Common myeloid progenitor, CD34-positive (primary cell): ENCODE measurements at places on chromosomes 2 and 18.

DNA sequence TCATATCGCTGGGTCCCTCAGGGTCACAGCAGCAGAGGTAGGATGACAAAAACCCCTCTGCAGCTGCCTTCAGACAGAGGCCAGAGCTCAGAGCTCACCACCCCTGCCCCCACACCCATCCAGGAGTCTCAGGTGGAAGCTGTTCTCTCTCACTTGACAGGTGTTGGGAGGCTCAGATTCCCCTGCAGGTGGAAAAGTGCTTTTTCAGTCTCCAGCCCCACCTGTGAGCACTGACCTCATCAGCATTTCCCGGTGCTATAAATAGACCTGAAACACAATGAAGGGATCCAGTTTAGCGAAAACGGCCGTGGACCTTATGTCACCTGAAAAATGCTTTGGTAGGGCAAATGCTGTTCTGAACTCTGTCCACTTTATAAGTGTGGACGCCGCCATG lies 254.9 kb downstream of the NDUFA10 start:
- DNase-seq: no peak

DNA sequence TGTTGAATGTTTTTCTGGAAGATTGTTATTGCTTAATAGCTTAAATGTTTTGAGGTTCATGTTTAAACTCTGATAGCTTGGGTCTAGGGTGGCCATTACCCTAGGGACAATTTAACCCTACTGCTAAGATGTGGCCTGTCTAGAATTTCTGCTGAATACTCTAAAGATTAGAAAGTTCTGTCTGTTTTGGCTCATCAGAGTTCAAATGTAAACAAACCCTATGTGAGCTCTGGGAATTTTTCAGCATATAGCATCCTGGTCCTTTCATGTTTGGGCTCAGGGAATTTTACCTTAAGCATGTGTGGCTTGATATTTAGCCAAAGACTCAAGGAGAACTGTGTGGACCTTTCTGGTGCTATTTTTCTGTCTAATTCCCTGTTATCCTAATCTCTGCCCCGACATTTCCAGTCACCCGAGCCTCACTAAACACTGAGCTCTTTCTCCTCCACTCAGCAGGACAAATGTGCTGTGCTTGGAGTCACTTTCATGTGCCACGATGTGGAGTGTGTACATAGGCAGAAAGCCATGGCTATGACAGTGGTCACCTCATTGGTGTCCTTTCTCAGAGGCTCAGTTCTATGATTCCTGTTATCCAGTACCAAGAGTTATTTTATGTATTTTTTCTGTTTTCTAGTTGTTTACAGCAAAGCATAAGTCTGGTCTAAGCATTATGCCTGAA lies 492.5 kb upstream of the SPHKAP start:
- no peak for DNase-seq

- no peak for DNase-seq
Observed at GRCh38 chr2:231622963-231623362, 30.3 kb downstream of the TEX44 start.

DNA sequence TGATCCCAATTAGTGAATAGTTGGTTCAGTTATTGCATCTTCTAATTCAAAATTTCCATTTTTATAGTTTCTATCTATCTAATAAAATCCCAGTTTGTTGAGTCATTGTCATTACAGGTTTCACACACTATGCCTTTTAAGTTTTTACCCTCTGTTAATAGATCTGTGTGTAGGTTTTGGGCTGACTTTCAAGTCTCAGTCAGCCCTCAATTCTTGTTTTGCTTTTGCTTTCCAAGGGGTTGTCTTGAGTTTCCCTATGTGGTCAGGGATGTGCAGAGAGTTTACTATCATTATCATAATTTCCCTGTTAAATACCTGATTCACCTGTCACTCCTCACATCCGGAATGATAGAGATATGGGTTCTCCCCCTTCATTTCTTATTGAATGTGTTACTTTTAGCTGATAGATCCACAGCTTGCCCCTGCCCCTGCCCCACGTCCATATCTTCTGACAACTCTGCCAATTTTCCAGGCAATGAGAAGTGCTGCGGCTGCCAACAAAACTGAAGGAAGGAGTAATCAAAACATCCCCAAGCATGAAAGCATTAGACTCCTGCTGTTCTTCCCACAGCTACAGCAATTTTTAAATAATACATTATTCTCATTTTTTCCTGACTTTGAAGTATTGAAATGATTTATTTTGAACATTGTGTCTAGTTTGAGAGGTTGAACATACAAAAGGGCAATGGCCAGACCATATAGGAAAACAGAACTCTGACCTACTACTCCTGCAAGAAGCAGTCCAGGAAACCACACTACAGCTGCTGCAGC lies 1064.8 kb downstream of the SUCLG1 start:
- DNase-seq: peak; percentile 32

DNA sequence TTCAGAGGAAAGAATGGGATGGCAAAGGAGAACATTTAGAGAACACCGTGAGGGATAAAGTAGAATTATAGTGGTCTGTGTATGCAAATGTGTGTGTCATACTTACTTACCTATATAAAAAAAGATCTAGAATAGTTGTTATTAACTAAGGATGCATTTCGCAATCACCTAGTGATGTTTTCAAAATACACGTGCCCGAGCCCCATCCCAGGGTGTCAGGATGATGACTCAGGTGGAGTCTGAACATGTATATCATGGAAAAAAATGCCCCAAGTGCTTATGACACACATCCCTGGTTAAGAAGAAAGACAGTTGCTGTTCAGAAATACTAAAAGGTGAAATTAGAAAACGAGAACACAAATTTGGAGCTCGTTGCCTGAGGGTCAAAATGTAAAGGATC lies 109.0 kb downstream of the CERS6 start:
- DNase-seq: peak; percentile 38

GRCh38 chr2:216578325-216578724 lies 54.9 kb upstream of the IGFBP2 start:
- peak; percentile 10 for DNase-seq

DNA sequence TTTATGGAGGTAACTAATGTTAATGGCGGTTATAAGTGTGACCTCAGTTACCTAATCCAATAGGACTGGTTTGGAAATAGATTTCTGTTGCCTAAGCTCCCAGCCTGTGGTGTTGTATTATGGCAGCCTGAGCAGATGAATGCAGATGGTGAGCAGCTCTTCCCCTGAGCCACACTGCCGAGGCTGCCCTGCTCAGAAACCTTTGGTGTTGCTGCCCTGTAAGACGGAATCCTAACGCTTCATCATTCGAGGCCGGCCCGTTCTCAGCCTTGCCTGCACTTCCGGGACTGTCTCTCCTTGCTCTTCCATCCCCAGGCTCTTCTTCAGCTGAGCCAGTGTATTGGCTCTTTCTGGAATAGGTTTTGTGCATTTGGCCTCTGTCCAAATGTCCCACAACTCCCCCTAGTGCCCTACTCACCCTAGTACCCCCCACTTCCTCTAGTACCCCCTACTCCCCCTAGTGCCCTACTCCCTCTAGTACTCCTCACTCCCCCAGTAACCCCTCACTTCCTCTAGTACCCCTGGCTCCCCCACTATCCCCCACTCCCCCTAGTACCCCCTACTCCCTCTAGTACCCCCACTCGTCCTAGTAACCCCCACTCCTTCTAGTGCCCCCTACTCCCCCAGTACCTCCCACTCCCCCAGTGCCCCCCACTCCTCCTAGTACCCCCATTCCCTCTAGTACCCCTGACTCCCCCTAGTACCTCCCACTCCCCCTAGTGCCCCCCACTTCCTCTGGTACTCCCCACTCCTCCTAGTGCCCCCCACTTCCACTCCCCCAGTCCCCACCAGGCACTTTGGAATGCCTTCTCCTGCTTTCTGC lies 106.0 kb upstream of the TAF1B start:
- DNase-seq: peak; percentile 45

- no peak for DNase-seq
Observed at GRCh38 chr2:54767921-54768320, 44.5 kb downstream of the EML6 start.

- DNase-seq: peak; percentile 52
Observed at GRCh38 chr2:207151048-207151447, 14.7 kb downstream of the KLF7 start.

DNA sequence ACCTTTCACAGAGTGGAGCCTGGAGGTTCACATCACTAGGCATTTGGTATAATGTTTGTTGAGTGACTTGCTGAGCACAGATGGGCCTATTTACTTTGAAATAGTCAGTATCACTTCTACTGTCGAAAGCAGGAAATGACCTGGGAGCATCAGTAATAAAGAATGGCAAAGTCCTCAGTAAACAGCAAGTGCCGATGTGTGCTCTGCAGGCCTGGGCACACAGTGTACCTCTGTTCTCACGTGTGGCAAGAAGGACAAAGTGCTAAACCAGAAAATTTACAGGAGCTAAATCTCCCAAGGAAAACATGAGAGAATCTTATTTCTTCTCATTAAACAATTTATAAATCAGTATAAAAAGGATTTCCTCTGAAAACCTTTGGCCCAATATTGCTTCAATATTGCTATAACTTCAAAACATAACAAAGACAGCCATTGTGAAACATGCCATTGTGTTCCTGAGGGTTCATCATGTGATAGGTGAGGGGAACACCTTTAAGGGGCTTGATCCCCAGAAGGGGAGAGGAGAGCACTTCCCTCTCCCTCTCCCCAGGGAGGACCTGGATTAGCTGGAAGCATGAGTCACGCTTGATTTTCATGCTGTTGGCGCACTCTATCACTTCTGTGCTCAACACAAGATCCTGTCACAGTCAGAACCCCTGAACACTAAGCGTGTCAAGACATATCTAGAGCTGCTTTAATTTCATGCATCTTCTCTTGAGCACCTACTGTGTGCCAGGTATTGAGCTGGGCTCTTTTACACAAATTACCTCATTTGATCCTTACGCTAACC lies 131.5 kb upstream of the SMAD2 start:
- no peak for DNase-seq

DNA sequence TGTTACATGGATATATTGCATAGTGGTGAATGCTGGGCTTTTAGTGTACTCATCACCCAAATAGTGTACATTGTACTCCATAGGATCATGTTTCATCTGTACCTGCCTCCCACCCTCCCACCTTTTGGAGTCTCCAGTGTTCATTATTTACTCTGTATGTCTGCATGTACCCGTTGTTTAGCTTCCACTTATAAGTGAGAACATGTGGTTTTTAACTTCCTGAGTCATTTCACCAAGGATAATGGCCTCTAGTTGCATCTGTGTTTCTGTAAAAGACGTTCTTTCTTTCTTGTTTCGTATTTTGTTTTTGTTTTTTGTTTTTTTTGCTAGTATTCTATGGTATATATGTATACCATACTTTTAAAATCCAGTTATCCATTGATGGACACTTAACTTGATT lies 107.5 kb downstream of the MSTN start:
- DNase-seq: no peak

DNA sequence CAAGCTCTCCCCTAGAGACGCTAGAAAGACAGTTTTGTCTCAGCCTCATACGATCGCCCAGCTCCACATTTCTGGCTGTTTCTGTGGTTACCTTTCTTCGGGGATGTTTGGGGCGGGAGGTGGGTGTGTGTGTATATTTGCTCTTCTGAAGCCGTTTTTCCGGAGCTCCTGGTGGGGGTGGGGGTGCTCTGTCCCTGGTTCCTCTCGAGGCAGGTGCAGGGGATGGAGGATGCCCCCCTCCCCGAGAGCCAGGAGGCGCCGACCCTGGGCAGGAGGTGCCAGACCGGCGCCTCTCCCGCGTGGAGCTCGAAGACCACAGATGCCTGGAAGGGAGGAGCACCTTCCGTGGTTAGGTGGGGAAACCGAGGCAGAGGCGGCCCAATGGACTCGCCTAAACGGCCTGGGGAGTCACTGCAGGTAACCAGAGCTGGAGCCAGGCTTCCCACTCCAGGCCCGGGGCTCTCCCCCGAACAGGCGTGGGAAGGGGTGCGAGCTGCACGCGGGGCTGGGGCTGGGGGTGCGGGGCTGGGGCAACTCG lies 694 bp upstream of the HPCAL1 start:
- peak; percentile 45 for DNase-seq

- DNase-seq: no peak
Observed at GRCh38 chr2:25833566-25833965, 44.7 kb downstream of the ASXL2 start.

DNA sequence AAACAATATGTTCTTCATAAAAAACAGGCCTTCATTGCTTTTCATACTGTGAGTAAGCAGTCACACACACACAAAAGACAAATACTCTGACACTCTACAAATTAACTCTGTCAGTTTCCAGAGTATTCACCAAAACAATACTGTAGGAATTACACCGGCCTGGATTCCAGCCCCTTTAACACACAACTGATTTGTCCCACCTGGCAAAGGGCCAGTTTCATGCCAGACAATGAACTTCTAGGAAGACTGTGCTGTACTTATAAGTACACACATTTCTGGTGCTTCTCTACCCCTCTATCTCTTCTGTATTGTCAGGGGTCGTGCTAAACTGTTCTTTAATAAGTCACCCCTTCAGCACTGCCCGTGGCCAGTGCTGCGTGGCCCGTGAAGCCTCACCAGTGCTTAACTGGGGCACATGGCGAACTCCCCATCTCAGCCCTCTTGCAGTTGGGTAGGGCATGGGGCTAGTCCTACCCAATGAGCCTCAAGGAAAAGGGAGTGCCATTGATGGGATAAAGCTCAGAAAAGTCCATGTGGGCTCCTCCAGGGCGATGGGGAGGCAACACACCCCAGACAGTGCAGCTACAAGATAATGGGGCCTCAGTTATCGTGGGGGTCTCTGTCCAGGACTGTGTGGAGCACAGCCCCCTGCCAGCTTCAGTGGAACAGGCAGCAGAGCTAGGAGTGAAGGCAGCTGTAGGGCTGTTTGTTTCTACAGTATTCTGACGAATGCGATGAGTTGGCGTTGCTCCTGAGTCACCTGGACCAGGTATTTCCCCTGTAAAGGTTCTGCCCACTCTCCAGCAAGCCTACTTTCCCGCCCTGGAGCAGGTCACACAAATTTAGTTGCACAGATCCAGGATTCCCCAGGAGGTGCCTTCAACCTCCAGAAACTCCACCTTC lies 99.0 kb downstream of the SP3 start:
- no peak for DNase-seq

GRCh38 chr2:19851116-19851695 lies 50.6 kb downstream of the TTC32 start:
- no peak for DNase-seq

DNA sequence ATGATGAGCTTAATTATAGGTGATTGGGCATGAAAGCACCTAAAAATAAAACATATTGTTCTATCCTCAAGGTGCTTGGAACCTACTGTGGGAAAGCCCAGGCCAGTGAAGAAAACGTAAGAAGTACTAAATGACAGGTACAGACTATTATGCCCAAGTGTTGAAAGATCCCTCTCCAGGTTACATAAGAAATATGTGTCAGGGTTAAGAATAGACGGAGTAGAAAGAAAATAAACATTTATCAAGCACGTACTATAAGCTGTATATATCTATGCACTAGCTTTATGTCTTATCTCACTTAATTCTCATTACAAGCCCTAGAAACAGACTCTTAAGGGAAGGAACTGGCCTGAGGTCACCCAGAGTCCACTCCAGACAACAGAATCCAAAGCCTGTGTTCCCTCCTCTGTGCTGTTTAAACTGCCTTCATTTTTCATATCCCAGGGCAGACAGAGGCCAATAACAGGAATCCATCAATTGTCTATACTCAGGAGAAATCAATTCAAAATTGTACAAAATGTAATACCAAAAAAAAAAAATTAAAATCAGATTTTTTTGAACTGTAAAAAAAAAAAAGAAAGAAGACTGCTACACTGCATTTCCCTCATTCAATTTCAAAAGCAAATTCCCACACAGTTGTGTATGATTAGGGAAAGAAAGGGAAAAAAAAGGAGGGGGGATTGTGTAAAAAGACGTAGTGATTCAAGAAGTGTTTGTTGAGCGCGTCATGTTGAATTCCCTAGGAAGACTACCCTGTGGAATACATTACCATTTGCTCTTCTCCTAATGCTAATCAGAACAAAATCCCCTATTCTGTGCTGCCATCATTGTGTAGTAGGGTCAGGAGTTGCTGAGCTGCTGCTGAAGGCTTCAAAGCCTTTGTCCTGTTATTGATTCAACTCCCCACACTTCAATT lies 156.3 kb downstream of the IRS1 start:
- DNase-seq: no peak

- peak; percentile 52 for DNase-seq
Observed at GRCh38 chr18:2656237-2656980, 883 bp downstream of the SMCHD1 start.
